Thymus (tissue), 14 donors: ENCODE measurements at places on chromosomes 5 and 9. TPM values are rescaled to one million over a fixed set of nuclear protein-coding genes. Genes with fewer than 3 reads are reported as not detected.

- H3K27ac ChIP-seq, result no peak overlapping the region
- no peaks in the 10 kb centered on the region for H3K4me1 ChIP-seq
- no peak for DNase-seq
- no peaks in the 10 kb centered on the region for H3K27me3 ChIP-seq
- no peaks in the 10 kb centered on the region for H3K36me3 ChIP-seq
Observed at GRCh38 chr5:6554812-6555211, 78.0 kb downstream of the NSUN2 start.

The HAPLN1 gene
- 0.18 TPM for polyA plus RNA-seq

GRCh38 chr5:448061-448765, 5.2 kb downstream of the EXOC3 start:
- DNase-seq, result no peak
- H3K4me1 ChIP-seq, result peaks cover 9% of the 10 kb centered on the region
- H3K4me3 ChIP-seq, result no peak overlapping the region
- H3K27ac ChIP-seq, result no peak overlapping the region
- peaks cover 55% of the 10 kb centered on the region for H3K36me3 ChIP-seq
- H3K27me3 ChIP-seq, result no peaks in the 10 kb centered on the region

DNA sequence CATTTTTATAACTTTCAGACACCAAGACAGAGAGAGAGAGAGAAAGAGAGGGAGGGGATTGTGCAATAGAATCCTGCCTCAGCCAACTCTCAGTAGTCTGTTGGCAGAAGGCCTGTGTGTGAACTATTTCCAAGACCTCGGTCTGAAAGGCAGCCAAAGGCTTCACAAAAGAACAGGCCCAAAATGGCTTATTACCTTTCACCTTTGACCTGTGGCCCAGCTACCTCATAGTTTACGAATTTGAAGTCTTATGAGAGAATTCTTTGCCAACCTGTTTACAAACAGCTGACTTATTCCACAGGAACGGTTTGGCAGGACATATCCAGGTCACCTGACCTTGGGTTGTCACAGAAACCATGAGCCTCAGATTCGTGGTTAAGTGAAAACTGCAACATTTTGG, 48.6 kb downstream of the NR2F1-AS1 start:
- H3K27me3 ChIP-seq, result no peaks in the 10 kb centered on the region
- H3K4me1 ChIP-seq, result no peaks in the 10 kb centered on the region
- no peak for DNase-seq
- no peaks in the 10 kb centered on the region for H3K36me3 ChIP-seq
- H3K4me3 ChIP-seq, result no peak overlapping the region
- H3K27ac ChIP-seq, result no peak overlapping the region

The KCNV2 gene
- not detected for polyA plus RNA-seq

The CD14 gene
- polyA plus RNA-seq, result 48.6 TPM

DNA sequence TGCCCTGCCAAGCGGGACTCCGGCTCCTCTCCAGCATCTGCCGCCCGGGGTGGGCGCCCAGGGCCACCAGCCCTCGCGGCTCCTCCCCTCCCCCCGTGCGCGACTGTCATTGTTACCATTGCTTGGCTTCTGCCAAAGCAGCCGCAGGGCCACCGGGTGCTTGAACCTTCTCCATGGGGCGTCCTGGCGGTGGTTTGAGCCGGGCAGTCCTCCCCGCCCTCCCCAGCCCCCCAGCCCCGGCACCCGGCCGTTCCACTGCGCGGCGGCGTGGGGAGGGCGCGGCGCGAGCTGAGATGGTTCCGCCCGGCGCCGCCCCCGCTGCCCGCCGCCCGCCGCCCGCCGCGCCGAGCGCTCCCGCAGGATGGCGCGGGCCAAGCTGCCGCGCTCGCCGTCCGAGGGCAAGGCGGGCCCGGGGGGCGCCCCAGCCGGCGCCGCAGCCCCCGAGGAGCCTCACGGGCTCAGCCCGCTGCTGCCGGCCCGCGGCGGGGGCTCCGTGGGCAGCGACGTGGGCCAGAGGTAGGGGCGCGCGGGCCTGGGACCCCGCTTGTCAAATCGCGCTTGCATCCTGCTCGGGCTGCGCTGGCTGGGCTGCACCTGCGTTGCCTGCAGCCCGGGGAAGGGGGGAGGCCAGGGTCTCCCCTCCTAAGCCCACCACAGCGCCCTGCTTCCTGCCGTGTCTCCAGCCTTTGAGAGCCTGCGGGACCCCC, 34.4 kb downstream of the KCNT1 start:
- no peak for DNase-seq
- no peaks in the 10 kb centered on the region for H3K4me1 ChIP-seq
- H3K27ac ChIP-seq, result no peak overlapping the region
- no peaks in the 10 kb centered on the region for H3K36me3 ChIP-seq
- peaks cover 36% of the 10 kb centered on the region for H3K27me3 ChIP-seq
- H3K4me3 ChIP-seq, result no peak overlapping the region

DNA sequence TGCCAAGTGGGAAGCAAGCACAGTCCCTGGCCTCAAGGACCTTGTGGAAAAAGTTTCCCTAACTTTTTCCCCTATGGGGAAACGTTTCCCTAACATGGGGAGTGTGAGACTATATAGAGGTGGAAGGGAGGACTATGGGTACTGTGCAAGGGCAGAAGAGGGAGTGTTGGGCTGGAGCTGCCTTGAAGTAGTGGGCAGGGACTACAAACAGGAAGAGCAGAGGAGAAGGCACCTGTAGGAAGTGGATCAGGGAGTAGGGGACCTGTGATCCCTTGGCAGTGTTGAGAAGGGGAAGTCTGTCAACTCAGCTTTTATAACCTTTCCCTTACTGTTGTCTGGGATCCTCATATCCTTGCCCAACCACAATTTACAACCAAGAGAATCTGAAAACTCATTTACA, 1.4 kb downstream of the CMYA5 start:
- peaks cover 8% of the 10 kb centered on the region for H3K27me3 ChIP-seq
- H3K4me1 ChIP-seq, result no peaks in the 10 kb centered on the region
- no peak overlapping the region for H3K4me3 ChIP-seq
- H3K36me3 ChIP-seq, result peaks cover 7% of the 10 kb centered on the region
- no peak overlapping the region for H3K27ac ChIP-seq

DNA sequence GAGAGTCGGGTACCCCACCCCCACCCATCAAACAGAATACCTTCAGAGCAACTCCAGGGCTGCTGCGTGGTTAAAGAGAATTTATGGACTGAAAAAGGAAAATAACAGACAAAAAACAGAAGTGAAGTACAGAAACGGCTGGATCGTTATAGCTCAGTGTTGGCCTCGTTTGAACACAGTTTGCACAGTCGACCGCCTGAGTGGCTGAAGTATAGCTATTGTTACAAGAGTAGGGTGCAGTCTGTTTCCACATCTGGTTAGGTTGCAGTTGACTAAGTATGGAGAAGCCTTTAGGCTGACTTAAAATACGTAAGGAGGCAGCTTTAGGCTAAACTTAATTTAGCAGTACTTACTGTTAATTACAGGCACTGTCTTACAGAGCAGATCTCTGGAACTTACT, 121.2 kb downstream of the GCNT1 start:
- no peak overlapping the region for H3K4me3 ChIP-seq
- no peaks in the 10 kb centered on the region for H3K36me3 ChIP-seq
- no peaks in the 10 kb centered on the region for H3K27me3 ChIP-seq
- H3K27ac ChIP-seq, result no peak overlapping the region
- no peak for DNase-seq
- H3K4me1 ChIP-seq, result no peaks in the 10 kb centered on the region

- no peak overlapping the region for H3K27ac ChIP-seq
- no peak for DNase-seq
- no peaks in the 10 kb centered on the region for H3K4me1 ChIP-seq
- H3K36me3 ChIP-seq, result no peaks in the 10 kb centered on the region
- H3K4me3 ChIP-seq, result no peak overlapping the region
Observed at GRCh38 chr5:145015146-145015545, 820.0 kb downstream of the PRELID2 start.
